ENCODE measurements at places on chromosomes 7 and 10.

DNA sequence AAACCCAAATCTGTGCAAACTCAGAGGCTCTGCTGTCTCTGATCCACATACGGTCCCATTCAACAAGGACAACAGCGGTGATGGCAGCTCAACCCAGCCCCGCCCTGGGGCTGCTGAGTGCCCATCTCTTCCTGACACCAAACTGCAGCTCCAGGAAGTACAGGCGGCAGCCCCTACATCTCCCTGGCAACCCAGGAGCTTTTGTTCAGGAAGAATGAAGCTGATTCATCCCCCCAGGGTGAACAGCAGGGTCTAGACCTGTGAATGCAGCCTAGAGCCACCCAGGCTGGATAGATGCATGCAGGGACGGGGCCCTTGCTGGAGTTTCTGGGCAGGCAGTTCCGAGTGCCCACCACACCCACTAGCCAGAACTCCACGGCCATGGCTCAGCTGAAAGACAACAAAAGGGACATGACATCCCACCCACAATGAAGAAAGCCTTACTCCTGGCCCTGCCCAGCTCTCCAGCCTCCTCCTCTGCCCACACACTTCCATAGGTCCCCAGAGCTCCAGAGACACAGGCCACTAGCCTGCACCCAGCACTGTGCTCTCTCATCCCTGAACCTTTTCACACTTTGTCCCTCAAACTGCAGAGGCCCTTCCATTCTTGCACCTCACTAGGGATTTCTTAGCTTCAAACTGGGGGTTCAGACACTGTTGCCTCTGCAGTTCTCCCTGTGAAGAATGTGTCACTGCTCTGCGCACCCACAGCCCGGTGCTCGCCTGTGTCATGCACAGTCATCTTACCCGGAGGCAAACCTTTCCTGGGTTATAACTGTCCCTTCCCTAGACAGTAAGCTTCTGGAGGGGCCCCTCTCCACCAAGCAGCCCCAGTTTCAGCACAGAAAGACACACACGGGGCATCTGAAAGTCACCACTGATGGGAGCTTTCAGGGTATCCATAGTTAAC, 99.1 kb downstream of the GRID1 start:
- no peak for DNase-seq

GRCh38 chr7:106367018-106367420, 82.2 kb upstream of the NAMPT start:
- no peak for DNase-seq

- DNase-seq = no peak
Measured at GRCh38 chr10:97796651-97797050, 24.9 kb upstream of the SFRP5 start.

GRCh38 chr7:26663874-26664273, 200.5 kb downstream of the SKAP2 start:
- DNase-seq = no peak

GRCh38 chr10:4546500-4546899, 279.5 kb upstream of the AKR1E2 start:
- DNase-seq = no peak

DNA sequence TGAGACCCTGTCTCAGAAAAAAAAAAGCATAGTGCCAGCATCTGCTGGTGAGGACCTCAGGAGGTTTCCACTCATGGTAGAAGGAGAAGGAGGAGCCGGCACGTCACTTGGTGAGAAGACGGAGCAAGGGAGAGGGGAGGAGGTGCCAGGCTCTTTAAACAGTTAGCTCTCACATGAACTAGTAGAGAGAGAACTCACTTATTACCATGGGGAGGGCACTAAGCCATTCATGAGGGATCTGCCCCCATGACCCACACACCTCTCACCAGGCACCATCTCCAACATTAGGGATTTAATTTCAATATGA, 62.9 kb upstream of the VKORC1L1 start:
- DNase-seq = no peak

- no peak for DNase-seq
Measured at GRCh38 chr10:128125416-128125943, 743 bp downstream of the MKI67 start.

DNA sequence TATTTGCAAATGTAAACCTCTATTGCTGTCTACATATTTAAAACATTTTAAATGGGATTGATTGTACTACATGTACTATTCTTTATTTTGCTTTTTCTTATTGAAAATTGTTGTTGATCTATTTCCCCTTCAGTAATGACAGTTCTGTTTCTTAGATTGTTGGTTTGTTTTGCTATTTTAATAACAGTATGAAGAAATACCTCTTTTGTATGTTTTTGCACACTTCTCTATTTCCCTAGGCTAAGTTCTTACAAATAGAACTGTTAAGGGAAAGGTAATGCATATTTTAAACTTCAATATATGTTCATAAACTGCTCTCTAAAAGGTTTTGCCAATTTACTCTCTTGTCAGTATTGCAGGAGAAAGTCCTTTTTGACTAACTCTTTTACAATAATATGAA, 195.0 kb upstream of the PRPS1L1 start:
- DNase-seq = no peak

GRCh38 chr10:127310430-127310829, 114.0 kb upstream of the INSYN2A start:
- DNase-seq = no peak

DNA sequence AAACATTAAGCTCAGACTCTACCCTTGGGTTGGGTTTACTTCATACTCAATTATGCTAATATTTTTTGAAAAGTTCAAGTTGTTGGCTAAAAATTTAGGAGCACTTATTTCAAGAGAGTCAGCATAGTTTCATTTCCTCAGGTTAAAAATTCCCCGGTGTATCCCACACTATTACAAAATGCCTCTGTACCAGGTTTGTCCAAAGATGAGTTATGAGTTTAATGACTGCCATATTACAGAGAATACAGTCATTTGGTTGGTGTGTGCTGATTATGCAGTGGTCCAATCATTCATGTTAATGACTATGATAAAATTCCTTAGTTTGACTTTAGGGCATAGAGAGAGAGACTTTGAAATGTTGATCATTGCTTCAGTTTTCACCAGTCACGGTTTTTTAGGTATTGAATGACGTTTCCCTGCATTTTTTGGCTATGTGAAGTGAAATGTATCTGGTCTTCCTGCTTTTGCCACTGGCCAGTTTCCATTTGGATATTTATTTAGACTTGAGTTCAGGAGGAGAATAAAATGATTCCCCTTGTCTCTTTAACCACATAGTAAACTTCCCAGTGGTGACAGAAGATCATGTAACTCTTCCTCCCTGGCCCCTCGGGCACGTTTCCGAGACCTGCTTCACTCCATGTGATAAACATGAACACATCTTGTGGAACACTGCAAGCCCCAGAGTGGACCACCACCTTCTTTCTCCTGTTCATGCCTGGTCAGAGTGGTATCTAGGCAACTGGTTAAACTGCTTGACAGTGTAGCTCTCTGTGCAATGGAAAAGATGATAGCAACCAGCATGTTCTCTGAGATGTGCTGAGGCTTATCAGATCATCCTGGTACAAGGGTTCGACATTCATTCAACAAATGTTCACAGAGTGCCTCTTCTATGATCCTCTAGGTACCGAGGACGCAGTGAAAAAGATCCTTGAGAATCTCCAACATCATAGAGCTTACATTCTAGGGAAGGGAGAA, 153.6 kb downstream of the CACNB2 start:
- DNase-seq = no peak

- no peak for DNase-seq
Measured at GRCh38 chr7:47371733-47372368, 210.1 kb downstream of the TNS3 start.

- DNase-seq = no peak
Measured at GRCh38 chr10:43692051-43692825, 43.6 kb upstream of the ZNF32 start.

GRCh38 chr7:135083005-135083404, 64.9 kb upstream of the TMEM140 start:
- DNase-seq = no peak

DNA sequence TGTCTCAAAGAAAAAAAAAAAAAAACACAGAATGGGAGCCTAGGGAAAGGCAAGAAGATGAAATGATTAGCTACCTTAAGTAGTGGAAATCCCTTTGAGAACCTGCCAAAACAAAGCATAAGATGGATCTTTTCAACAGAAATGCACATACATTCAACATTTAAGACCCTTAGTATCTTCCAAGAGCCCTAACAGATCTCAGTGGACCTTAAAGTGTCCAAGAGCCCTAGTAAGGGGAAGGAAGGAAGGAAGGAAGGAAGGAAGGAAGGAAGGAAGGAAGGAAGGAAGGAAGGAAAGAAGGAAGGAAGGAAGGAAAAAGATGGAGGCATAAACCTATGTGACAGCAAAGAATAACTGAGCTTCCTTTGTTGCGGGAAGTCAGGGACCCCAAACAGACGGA, 11.6 kb upstream of the MACROH2A2 start:
- DNase-seq = no peak

- DNase-seq = no peak
Measured at GRCh38 chr7:91240376-91240941, 23.8 kb upstream of the FZD1 start.

GRCh38 chr10:132813001-132813401, 27.1 kb upstream of the NKX6-2 start:
- DNase-seq = no peak

Measured in GM12864 (cell line).